ENCODE measurements at places on chromosomes 1 and 21.

GRCh38 chr1:166258017-166258416 lies 91.2 kb upstream of the FAM78B start:
- no peak for DNase-seq

- DNase-seq = no peak
Measured at GRCh38 chr1:93448292-93448982, 519 bp downstream of the FNBP1L start.

DNA sequence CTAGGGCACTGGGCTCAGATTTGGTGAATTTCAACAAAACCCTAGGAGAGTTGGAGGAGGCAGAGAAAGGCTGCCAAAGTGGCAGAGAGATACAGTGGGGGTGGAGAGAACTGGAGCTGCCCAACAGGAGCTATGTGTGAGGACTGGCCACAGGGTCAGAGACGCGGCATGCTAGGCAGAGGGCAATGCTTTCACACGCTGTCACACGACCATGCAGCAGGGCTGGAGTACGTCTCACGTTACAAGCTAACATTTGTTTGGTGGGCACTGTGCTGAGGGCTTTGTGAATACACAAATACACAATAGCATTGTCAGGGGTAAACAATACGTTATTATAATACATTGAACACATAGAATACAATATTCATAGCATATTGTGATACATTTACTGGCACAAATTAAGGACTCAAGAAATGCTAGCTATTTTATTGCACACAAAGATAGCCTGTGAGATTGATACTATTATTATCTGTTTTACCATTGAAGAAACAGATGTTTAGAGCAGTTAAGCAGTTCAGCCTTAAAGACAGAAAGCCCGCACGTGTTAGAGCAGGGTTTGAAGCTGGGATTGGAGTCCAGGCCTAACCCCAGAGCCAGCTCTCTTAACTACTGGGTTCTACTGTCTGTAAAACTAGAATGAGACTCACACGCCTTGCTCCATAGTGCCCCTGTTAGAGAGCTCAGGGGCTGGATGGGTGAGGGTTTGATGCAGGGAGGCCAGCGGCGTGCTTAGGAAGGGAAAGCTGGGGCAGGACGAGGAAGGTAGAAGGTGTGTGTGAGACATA lies 4.5 kb downstream of the RAB7B start:
- DNase-seq = no peak

GRCh38 chr21:41823166-41823565 lies 56.0 kb downstream of the PRDM15 start:
- DNase-seq = no peak

GRCh38 chr1:208850442-208850841 lies 606.3 kb upstream of the PLXNA2 start:
- DNase-seq = no peak

DNA sequence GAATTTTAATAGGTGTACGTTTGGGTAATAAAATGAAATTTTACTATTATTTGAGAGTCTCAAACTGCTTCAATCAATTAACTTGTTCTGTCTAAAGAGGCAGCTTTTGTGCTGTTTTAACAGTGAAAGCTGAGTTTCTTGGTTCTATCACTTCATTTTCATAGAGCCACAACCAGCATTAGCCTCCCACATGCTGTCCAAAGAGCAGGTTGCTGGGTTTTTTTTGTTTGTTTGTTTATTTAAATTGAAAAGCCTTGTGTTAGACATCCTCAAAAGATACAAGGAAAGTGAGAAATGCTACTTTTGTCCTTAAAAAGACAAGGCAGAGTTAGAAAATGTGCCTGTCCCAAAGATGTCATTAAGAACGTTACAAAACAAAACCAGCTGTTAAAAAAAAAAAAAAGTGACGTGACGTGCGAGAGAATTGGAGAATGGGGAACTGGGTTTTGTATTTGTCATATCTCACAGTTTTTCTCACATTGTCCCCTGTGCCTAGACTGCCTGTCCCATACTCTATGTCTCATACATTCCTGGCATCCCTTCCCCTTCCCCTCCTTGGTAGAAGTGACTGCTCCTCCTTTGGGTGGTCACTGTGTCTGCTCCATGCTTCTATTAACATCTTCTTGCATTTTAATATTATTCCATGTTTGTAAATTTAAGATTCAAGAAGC lies 63.1 kb upstream of the CD34 start:
- DNase-seq = no peak

GRCh38 chr21:42063571-42064521 lies 7.3 kb upstream of the UMODL1 start:
- DNase-seq = peak; percentile 25

DNA sequence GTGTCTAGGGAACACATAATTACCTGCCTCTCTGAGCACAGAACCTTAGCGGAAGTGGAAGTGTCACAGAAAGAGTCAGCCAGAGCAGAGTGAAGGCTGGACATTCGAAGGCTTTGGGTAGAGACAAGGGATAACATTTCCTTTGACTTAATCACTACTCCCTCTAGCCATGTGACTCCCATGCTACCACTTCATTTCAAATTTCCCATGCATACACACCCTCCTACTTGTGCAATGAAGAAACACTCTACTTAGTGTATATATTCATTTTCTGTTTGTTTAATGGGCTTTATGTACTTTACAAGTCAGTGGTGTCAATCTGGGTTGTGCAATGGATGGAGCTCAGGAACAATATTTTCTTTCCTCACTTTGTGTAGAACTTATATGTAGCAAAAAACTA lies 6.9 kb downstream of the ANKRD35 start:
- no peak for DNase-seq

DNA sequence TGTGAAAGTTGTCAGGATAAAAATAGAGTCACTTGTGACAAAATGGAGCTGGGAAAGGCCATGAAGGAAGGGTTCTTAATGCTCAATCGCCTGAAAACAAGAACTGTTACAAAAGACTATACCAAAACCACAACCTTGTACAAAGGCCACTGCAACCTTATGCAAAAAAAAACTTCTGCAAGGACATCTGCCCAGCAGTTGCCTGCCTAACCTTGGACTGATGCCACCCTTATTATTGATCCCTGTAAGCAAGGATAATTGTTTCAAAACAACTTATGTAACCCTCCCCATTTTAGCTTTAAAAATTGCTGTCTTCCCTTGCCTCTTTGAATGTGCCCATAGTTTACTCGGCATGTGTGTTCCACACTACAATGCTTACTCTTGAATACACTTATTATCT lies 5.7 kb downstream of the ALG14 start:
- DNase-seq = no peak

DNA sequence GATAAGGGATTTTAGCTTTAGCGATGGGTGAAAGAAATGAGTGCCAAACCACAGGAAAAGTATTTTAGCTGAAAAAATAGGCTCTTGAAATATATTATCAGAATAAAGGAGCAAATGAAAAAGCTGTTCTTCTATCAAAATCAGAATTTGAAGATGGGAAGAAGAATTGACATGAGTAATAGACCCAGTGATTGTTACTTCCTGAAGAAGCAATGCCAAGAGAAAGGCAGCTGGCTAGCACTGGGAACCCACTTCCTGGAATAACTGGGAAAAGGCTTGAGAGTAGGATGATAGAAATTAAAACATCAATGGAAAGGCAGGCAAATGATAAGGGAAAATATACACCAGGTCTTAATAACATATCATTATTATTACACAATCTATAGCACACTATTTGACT lies 29.9 kb upstream of the LYPLAL1 start:
- no peak for DNase-seq

DNA sequence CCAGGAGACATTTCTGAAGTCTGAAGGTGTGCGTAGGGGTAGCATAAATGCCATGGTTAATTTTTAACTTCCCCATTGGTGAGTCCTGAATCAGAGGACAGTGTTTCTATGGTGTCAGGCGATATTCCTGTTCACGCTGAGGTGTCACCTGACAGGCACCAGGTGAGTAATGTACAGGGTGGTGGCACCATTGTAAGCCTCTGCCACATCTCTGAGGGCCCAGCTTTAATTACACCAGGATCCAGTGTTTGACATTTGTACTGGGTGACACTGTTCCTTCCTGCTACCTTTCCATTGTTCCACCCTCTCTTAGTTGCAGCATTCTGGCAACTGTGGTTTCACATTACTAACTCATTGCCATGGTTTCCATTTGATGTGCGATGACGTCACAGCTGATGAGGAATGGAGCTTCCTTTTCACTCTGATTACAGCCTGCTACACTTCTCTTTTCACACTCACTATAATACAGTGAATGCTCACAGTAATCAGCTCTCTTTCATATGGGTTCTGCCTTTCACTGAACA lies 40.6 kb upstream of the MARK1 start:
- DNase-seq = no peak

- DNase-seq = no peak
Measured at GRCh38 chr1:155951753-155952504, 10.5 kb downstream of the RXFP4 start.

DNA sequence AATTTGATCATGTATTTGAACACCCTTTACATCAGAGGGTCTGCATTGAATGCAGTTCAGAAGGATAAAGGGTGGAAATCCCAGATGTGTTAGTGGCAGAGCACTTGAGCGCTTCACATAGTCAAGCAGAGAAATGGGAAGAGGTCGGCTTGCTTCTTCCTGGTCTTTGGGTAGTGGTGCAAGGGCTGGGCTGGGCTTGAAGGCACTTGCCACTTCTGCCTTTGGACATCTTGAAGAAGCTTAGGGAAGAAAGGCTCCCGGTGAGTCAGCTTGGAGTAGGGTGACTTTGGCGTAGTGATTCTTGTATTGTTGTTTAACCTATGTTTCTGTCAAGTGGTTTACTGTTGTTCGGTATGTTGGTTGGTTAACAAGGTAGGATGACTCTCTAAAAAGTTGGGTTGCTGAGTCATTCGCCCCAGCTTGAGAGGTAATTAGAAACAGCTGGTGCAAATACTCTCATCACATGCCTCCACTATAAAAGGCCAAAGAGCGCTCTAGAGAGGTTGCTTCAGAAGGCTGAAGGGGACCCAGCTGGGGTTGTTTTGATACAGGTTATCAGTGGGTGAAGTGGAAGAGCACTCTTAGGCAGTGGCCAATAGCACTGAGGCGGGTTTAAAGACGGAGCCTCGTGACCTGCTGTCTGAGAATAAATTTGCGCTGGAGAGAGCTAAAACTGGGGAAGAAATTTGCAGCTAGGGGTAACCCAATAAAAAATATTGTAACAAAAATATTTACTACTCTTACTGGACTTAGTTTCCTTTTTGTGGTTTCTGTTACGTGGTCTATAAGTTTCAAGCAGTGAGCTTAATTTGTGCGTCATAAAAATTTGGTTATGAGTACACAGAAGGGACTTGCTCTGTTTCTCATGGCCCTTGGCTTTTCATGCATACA lies 1.4 kb downstream of the BACH1 start:
- DNase-seq = peak; percentile 10
